Stimulated activated CD4-positive, alpha-beta T cell treated with anti-CD3 and anti-CD28 coated beads, Interleukin-1b, Interleukin-23, amount 100 ng/mL, for 4 hours (primary cell): ENCODE measurements at places on chromosomes 3 and 15.

DNA sequence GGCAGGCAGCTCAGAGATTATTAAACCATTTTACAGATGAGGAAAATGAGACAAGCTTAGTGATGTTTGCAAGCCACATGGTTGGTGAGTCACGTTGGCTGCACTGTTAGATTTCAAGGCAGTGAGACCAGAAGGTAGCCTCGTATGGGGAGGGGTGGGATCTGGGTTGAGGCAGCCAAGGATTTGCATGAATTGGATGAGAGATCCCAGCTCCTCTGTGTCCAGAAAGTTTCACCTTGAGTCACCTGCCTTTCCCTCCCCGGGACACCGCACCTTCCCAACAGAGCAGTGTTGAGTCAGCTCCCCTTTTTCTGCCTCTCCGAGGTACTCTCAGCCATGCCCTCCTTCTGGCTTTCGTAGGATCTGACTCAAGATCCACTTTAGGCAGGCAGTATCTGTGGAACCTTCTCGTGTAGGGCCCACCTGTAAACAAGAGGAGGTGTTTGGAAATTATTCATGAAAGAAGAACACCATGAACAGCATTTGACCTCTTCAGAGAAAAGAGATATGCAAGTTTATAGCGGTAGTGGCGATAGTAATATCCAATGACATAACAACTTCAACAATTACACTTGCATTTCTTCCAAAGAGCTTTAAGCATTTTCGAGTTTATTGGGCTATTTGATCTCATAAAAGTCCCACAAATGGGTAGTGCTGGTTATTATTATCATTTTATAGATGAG is 46.8 kb upstream of the VPS8 start:
- DNase-seq = no peak

GRCh38 chr3:140011086-140011485 is 76.1 kb downstream of the CLSTN2 start:
- no peak for DNase-seq

DNA sequence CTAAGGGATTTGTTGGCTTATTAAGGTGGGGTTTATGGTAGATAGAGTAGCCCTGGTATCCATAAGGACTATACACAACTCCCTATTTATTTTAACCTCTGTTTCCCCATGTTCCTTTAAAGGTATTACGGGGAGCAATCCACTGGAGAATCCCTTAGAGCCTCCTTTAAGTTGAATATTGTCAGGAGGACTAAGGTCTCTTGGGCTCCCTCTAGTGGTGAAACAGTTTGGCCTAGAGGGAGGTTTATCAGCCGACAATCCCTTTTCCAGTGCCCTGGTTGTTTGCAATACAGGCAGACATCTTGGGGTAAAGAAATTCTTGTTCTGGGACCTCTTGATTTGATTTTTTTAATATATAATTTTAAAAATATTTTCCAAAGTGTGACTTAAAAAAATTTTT is 12.9 kb downstream of the OPA1 start:
- DNase-seq = no peak

DNA sequence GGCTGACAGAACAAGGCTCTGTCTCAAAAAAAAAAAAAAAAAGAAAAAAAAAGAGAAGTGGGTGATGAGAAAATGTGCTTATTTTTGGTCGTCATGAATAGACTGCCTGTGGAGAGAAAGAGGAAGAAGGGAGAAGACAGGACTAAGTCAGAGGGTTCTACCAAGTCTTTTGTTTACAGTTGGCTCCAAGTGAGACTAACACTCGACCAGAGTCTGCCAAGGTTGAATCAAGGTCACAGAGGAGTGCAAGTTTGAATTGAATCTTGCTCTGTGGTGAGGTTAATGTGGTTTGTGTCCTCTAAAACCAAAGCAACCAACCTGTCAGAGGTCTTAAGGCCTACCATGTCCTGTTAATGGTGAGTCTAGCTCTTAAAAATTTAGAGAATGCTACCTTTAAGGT is 334.1 kb upstream of the GRM7 start:
- no peak for DNase-seq

DNA sequence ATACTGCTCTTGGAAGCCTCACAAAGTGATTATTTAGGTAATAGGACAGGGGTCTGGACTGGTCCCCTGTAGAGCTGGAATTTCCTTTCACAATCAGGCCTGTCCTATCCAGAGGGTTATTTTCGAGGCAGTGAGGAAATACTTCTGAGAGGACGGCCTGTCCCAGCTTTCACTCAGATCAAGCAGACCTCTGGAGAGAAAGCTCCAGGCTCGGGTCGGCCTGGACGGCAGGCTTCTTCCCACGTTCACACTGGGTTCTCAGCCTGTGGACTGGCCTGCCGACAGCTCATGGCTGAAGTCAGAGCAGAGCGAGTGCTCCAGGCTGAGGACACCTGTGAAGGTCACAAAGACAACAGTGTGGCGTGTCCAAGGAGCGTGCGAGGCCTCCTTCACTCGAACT is 405.3 kb downstream of the VPS13C start:
- DNase-seq = no peak

DNA sequence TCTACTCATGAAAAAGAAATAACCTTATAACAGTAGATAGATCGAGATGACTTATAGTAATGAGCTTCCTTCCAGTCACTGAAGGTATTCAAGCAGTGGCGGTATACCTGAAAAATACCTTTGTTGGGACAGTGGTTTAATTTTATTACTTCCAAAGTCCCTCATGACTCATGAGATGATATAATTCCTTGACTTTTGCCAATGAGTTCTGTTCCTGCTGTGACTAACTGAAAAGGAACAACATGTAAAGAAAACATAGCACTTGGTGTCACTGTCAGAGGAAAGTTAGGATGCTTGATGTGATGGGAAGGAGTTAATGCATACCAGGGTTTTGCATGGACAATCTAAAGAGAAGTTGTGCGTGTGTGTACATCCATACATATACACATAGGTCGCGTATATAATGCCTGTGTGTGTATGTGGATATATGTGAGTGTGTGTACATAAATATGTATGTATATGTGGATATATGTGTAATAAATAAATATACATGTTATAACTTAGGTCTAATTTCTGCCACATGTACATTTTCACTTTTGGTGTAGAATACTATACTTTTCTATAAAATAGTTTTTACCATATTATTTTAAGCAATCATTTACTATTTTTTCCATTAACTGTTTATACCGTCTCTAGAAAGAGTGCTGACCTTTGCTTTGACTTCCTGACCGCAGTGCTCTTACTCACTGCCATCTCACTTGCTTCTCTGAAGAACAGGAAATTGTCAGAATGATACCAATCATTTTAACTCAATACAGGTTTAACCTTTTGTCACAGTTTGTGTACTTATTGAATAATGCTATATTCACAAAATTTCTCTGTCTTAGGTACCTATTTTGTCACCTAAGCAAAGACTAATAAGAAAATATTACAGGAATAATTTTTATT is 12.6 kb upstream of the PAK2 start:
- no peak for DNase-seq

DNA sequence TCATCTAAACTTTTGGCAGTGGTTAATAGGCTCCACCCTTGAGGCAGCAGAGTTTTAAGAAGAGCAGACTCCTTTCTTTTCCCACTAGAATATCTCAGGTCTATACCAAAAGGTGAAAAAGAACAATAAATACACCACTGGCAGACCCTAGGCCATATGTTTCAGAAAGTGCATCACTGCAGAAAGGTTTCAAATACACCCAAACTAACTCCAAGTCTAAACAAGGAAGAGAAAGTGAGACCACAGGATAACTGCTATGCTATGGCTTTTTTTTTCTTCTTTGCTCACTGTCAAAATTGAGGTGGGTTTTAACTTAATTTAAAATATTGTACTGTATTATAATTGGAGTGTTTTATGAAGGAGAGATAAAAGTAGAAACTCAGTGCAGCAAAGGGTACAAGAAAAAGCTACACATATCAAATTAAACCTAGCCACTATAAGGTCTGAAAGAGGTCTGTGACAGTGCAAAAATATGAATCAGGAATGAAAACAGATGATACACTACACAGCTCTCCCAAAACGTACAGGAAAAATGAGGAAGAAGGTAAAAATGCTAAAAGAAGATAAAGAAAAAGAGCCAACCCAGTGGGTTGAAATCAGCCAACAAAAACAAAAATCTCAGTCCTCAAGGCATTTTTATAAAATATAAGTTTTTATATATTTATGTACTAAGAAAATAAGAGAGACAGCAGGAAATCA is 8.4 kb downstream of the SNX4 start:
- no peak for DNase-seq

DNA sequence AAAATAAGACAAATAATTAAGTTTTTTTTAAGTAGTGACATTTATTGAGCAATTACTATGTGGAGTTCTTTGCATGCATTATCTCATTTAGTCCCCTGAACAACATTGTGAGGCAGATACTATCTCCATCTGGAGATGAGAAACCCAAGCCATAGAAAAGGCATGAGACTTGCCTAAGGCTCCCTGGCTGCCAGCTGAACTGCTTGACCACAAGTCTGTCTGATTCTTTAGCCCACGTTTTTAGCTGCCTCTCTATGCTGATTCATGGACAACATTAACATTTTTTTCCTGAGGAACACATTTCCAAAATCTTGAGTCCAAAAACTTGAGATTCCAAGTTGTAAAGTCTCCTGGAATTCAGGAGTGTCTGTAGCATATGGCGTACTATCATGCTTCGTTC is 263.6 kb upstream of the GOLGA6L4 start:
- no peak for DNase-seq

DNA sequence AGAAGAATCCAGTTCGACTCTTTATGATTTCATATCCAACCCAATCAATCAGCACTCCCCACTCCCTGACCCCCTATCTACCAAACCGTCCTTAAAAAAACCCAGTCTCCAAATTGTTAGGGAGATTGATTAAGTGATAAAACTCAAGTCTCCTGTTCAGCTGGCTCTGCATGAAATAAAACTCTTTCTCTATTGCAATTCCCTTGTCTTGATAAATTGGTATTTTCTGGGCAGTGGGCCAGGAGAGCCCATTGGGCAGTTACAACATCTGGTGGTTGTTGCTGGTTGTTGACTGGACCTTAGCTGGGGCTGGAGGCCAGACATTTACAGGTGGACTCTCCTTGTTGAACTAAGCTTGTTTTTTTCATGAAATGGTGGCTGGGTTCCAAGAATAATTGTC is 642.3 kb downstream of the ROBO2 start:
- DNase-seq = no peak
